ENCODE measurements at places on chromosomes 3 and 15.
A peak's percentile ranks its signal among the peaks of the same experiment; 100 is the strongest.

GRCh38 chr15:70505411-70505919 lies 257.9 kb downstream of the UACA start:
- no peak for DNase-seq

DNA sequence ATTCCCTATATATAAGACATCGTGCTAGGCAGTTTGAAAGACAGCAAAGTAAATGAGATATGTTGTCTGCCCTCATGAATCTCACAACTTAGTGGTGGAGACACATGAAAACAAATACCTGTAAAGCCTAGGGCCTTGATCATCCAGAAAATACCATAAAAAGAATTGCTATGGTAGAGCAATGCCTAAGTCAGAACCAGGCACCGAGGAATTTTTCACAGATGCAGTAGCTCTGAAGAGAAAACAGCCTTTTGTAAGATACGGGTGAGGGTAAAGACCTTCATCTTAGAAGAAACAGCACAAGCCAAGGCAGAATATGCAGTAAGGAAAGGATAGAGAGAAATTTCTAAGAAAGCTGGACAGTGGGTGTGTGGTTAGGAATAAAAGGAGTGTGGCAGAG lies 36.1 kb downstream of the CD200R1L start:
- DNase-seq = no peak

- DNase-seq = no peak
These were observed 552.4 kb downstream of the TUSC7 start for GRCh38 chr3:117261983-117262421.

DNA sequence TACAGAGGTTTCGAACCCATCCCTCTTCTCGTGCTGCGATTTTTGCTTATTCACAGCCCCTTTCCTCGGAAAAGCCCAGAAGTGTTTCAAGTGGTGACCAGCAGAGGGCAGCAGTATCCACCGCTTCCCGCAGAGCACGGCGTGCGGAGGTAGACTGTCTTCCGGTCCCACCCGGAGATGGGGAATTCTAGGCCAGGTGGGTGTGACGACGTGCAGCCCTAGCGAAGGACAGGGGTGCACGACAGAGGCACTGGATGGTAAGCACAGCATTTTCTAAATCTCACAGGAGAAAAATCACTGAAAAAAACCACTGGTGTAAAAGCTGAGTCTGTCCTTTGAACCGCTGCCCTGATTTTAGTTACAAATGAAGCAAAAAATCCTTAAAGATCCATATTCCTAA lies 7.4 kb upstream of the PSMD6 start:
- peak; percentile 65 for DNase-seq

DNA sequence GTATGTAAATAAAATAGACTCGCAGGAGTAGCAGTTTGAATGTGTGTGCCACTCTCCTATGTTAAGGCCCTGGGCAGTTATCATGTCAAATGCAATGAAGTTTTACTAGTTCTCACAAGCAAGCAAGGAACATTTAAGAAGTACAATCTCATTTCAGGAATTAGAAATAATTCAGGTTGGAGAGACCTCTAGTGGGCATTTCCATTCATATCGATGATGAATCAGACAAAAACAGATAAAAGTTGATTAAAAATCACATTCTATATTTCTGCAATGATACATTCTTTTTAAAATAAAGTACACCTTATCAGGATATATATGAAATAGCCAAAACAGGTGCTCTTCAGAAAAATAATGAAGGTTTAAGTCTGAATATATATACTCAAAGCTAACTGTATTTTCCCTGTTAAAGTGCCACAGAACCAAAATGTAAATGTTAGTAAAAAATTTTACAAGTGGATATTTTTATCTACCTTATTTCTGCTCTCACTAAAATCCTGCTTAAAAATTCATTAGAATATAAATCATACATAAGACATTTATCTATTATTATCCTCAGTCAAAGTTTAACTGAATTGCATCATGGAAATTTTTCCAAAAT lies 492.4 kb upstream of the FRG2C start:
- DNase-seq = no peak

Measured in erythroblast (primary cell).